ENCODE measurements at places on chromosomes 7 and 10.

DNA sequence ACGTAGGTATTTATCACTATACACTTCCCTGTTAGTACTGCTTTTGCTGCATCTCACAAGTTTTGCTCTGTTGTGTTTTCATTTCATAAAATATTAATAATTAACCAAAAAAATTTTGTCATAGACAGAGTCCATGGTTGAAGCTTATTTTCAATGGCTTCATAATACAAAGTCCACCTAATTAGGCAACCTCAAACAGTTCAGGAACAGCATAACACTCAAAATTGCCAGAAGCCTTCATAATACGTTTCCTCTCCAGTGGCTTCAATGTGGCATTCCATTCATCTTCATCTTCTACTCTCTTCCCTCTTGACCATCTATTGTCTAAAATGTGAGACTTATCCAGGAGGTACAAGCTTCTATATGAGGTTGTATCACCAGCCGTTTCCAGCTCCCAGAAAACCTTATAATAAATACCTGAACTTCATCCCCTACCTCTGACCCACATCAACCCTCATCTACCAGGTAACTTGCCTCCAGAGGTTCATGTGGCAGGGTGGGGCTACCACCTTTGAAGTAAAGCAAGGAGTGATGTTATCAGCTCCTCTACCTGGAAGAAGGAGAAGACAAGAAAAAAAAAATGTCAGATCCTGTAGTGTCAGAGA is 337.3 kb downstream of the MALRD1 start:
- no peak for DNase-seq

DNA sequence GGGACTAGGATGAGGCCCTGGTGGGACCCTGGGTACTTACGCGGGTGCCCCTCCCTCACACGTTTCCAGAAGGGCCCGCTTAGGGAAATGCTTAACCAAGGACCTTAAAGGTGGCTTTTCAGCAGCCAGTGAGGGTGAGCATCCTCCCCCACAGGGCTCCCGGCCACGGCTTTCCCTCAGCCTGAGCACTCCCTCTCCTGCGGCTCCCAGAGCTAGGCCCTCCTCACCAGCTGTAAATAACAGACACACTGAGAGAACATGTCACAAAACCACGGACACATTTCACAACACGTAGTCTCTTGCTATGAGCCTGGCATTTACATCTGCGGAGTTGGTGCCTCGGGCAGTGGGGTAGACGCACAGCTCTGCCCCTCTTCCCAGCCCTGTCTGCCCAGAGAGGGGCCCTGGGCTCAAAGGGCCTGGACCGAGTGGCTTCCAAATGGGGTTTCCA is 25.2 kb downstream of the GRID1 start:
- DNase-seq, result no peak

DNA sequence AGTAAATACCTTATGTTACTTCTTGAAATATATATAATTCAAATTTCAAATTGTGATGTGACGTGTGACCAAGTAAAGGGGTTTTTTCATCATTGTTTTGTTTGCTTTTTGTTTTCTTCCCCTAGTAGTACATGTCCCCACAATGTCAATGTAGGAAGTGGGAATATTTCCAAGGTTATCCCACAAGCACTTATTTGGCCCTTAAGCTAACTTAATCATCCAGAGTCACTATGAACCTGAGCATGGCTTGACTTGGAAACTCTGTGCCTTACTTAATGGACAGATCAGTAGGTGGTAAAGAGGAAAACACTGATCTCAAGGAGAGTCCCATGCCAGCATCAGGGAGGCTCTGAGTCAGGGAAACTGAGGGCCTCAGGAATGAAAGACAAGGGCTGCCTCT is 569.3 kb upstream of the IGFBP3 start:
- DNase-seq, result no peak

DNA sequence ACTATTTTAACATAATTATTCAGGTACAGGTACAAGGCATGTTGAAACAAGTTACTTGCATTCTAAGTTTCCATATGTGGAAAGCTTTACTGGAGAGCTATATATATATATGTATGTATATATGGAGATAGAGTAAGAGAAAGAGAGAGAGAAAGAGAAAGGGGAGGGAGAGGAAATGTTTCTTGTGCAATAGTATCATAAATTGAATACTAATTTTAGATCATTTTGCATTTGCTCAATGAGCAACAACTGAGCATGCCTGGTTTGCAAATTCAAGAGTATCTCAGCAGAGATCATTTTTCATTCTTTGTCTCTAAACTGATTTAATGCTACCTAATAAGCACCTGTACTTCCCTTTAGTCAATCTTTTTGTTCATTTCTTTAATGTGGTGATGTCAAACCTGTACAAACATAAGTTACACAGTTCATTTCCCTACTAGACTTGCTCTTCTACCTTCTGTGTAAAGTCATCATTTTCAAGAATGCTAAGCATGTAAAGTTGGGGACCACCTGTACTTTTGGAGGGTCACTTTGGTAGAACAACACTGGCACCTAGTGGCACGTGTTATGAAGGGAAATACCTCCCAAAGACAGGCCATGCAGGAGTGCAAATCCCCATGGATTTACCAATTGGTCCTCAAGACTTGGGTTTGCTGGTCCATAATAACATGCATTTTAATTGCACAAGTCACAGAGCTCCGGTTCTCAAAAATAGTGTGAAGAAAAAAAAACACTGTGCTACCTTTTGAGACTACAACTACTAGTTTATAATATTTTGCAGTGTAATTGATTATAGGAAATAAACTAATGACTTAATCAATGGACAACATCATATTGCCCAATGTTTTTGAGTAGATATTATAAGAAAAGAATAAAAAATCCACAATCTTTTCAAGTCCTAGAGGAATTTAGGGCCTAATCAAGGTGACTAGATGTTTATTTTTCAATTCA is 431.2 kb upstream of the IGFBP3 start:
- DNase-seq, result no peak

GRCh38 chr7:85392789-85393188 is 205.9 kb upstream of the SEMA3D start:
- DNase-seq, result no peak
